ENCODE measurements at places on chromosomes 12 and 14.

- no peak for DNase-seq
Observed at GRCh38 chr12:112029301-112029700, 16.1 kb downstream of the ERP29 start.

- no peak for DNase-seq
Observed at GRCh38 chr12:131535779-131536178, 175.1 kb upstream of the SFSWAP start.

DNA sequence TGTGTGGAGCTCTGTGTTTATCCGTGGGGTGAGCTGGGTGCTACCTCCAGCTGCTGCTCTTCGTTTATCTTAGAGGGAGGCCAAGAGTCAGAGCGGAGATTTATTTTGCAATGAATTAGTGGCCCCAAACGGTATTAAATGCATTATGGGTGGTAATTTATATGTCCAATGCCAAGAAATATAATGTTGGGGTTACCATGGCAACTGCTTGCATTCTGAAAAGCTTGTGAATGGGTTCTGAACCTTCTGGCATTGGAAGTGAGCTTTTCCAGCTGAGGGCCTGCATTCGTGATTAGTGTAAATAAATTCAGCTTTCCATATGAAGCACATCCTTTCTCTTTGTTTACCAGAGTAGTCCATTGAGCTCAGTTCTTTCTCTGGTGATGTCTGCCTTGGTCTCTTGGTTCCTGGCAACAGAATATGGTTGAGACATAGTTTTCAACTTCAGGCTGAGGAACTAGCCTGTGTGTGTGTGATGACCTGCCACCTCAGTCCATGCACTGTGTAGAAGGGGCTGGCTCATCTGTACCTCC, 51.8 kb downstream of the TRAF3 start:
- DNase-seq, result no peak

- no peak for DNase-seq
Observed at GRCh38 chr12:69602954-69603353, 7.8 kb downstream of the LRRC10 start.

GRCh38 chr12:128813883-128814282, 9.9 kb downstream of the SLC15A4 start:
- no peak for DNase-seq
